Central memory CD4-positive, alpha-beta T cell (primary cell): ENCODE measurements at places on chromosomes 11 and 22.

DNA sequence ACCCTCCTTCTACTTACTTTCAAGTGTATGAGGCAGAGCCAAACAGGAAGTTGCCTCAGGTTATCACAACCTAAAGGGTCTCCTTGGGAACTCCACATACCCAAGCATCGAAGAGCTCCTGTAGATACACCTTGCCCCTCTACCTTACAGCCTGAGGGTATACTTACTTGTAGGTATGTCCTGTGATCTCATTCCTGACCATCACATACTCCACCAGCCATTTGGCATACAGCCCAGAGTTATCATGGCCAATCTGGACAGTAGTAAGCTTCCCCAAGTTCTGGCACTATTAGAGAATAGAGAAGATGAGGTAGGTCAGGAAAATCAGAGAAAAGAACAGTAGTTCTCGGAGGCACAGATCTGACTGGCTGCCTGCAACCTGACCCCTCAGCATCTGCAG, 53.4 kb upstream of the SCUBE2 start:
- no peak for DNase-seq

- no peak for DNase-seq
These were observed 55.0 kb upstream of the VSTM5 start for GRCh38 chr11:93905384-93905783.

DNA sequence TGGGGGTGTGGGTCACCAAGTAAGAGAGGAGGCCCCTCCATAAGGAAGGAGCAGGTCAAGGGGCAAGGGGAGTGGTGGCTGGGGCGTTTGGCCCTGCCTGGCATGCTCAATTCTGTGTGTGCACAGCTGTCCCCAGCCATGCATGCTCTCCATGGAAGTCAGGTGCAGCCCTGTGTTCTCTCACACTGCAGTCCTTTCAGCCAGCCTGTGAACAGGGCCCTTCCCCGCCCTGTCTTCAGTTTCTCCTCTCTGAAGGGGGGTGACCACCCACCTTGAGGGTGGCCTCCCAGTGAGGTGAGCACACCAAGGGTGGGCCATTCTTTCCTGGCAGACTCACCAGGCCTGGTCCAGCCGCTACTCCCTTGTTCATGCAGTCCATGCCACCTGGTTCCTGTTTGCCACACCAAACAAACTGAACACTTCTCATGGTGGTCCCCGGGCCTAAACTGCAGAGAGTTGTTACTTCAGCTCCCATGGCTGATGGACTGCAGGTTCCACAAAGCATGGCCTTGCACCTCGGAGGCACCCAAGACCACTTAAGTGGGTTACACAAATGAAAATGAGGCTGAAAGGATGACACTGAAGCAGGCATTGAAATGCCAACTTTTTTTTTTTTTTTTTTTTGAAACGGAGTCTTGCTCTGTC, 1.7 kb upstream of the CHCHD10 start:
- no peak for DNase-seq

DNA sequence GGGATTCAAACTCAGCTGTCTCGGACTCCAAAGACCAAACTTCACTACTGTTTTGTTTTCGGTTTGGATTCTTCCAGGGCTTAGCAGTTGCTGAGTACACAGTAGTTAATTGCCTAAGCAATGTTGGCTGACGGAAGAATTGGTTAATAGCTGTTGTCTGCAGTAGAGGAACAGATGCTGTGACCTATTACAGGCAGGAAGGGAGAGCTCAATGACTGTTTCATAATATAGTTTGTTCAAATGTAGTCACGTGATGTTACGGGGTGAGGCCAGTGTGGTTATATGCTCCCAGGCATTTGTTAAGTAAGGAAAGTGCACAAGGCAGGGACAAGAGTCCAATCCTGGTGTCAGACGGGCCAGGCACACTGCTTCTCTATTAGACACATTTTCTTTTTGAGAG, 222.6 kb upstream of the CCDC90B start:
- DNase-seq = no peak

- peak; percentile 43 for DNase-seq
These were observed at the start of gene BRD1 for GRCh38 chr22:49827853-49828598. Gene BRD1 (minus strand): TSS chr22:49827873. CDS start chr22:49824317, 3,556 bp downstream.

GRCh38 chr11:128707681-128708080, 13.8 kb downstream of the FLI1 start:
- DNase-seq = no peak

- DNase-seq = no peak
These were observed 35.7 kb upstream of the SUSD2 start for GRCh38 chr22:24145446-24146193.

DNA sequence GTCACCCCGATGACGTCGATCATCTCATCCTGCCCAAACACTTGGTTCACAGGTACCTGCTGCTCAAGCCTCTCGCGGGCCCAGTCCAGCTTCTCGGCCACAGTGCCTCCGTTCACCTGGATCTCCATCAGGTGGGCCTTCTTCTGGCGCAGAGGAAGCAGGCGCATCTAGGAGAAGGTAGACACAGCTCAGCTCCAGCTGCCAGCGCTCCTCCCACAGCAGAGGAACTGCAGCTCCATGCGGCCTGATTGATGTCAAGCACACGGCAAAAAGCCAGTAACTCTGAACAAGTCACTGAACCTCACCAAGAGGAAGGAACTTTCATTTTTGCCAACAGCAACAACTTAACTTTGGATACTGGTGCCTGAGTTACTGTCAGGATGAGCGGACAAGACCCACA, 4.0 kb downstream of the RPL3 start:
- DNase-seq = no peak

DNA sequence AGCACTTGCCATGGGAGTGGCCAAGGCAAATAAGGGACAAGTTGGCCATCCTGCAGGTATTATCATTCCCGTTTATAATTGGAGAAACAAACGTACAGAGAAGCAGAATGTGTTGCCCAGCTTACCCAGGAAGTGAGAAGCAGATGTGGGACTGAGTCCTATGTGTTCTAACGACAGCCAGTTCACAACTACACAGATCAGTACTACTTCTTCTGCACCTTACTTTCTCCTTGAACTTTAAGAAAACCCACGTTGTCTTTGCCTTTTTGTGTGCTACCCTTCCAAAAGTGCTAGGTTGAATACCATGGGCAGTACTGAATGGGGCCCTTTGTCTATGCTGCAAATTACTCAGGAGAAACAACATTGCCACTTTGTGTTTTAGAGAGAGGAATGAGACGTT, 62.8 kb upstream of the BLID start:
- DNase-seq = no peak

GRCh38 chr22:19877626-19878339, 23.1 kb upstream of the GNB1L start:
- DNase-seq = no peak

DNA sequence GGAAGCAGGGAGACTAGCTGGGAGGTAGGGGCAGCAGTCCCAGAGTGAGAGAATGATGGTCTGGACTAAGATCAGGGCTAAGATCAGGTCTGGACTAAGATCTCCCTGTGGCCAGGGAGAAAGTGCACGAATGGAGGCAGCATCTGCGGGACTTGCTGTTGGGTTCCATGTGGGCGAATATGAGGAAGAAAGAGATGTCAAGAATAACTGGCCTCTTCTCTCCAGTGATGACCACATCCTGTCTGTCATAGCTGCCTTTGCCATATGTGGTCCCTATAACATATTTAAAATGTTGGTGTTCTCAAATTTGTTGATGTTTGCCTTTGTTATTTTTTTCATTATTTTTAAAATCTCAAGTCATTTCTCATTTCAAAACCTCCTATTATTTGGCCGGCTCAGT, 27.4 kb upstream of the CXCR5 start:
- DNase-seq = no peak

DNA sequence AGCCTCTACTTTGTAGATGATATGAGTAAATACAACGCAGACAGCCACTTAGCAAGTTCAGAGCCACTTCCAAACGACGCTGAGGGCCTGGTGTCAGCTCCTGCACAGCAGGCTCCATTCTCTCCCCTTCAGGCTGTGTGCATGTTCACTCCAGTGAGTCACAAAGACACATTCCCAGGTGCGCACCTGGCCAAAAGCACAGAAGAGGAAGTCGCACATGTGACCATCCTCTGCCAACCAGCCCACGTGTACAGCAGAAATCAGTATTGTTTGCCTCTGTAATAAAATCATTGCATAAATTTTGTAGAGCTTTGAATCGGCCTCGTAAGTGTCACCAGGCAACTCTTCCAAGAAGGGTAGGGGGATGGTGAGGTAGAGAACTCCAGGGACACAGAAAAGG, 19.5 kb upstream of the TPH1 start:
- DNase-seq = no peak

- no peak for DNase-seq
These were observed 2.2 kb upstream of the MTA2 start for GRCh38 chr11:62603776-62604299.

DNA sequence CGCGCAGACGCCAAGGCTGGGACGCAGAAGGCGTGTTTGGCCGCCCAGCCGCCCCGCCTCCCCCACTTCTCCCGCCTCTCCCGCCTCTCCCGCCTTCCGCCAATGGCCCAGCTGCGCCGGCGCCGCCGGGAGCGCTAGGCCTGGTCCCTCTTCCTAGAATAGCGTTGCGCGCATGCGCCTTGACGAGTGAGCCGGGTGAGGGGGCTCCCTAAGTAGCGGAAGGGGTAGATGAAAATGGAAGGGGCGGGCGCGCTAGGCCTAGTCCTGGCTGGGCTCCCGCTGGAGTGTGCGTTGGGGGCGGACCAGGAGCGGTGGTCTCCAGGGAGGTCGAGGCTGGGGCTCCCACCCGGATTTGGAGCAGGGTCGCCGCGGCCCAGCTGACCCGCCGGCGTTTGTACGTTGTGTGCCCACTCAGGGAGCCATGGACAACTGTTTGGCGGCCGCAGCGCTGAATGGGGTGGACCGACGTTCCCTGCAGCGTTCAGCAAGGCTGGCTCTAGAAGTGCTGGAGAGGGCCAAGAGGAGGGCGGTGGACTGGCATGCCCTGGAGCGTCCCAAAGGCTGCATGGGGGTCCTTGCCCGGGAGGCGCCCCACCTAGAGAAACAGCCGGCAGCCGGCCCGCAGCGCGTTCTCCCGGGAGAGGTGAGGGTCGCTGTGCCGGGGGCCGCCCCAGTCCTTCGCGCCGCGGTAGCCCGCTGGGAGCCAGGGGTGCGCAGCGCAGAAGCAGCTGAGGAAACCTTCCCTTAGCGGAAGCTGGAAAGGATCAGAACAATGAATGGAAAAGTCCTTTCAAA, at the start of gene AKIP1:
Gene AKIP1, plus strand, starts transcription at position 161 of the 795 bp plus-strand sequence. Its CDS starts 261 bp downstream, at position 422.
- peak; percentile 70 for DNase-seq

DNA sequence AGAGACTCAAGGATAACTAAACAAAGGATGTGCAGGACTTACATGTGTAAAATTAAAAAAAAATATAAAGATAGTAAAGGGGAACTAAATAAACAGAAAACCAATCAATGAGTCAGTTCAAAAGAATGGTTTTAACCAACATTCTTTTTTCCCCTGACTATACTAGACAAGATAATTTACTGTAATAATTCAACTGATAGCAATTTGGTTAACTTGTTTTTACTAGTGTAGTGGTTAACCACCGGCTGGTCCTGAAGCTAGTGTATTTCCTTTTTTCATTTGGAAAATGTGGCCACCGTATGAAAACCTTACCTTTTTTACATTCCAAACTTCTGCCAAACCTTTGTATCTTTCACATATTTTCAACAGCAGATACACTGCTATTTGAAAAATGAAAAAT, 123.1 kb downstream of the ARHGAP42 start:
- DNase-seq = no peak

DNA sequence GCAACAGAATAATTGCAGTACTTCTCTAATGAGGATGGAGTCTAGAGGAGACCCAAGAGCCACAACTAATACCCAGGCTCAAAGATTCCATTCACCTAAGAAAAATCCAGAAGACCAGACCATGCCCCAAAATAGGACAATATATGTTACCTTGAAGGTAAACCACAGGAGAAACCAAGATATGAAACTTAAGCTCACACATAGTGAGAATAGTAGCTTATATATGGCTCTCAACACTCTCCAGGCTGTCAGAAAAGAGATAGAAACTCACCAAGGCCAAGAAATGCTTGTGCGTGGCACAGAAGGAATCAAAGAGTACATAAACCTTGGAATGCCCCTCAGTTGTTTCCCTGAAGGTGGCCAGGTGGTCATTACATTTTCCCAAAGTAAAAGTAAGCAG, 9.1 kb downstream of the FAM111A start:
- no peak for DNase-seq

DNA sequence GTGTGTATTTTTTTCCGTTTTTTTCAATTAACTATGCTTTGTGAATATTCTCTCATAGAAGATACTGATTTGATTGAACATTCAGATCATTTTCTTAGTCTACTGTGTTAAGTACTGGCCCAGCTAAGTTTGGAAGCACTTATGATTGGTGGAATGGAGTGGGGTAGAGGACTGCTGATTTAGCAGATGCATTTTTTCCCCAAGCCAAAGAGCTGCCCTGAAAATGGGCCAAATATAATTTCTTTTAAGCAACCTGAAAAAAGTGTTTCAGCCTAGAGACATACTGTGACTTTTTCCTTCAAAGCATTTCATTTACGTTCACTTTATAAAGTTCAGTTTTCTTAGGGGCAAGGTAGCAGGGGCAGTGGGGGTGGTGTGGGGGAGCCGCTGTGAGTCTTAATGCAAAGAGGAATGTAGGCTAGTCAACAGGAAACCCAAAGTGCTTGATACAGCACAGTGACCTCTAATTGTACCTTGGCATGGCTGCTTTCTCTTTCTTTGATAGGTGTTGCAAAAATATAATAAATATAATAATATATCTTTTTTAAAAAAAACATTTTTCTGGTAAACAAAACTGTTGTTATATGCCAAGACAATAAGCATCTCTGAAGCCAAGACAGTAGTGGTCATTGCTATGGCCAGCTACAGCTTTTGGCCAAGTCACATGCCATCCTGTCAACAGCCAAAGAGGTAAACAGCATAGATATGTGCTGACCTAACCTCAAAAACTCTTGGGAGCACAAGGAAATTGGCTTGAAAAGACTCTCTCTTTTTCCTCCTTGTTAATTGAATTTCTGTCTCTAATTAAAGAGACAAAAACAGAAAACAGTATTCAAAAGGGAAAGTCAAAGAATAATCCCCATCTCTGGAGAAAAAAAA, 58.8 kb downstream of the LIF start:
- DNase-seq = no peak

DNA sequence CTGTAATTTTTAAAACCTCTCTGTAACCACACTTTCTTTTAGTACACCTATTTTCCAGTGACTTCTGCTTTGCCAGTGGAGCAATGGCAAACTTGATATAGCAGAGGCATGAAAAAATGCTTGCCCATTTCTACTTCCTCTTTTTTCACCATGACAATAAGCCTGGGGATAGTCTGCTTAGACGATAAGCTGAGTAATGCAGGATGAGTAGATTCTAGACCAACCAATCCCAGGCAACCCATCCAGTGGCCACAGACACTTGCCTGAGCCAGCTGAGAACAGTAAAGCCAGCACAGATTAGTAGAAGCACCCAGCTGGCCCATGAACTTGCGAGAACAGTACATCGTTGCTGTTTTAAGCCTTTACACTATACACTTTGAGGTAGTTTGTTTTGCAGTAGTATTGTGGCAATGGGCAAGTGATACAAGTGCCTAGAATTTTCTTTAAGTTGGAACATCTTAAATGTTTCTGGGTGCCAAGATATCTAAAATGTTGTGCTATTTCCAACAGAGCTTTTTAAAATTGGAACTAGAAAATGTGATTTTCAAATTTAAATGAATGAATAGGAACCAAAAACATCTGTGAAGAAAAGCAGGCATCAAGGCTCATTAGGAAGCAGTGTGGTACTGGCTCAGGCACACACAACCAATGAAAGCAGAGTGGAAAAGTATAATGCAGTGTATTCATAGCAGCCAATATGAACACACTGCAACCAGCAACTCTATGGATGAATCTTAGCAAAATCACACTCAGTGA, 37.7 kb downstream of the DDI1 start:
- DNase-seq = no peak

GRCh38 chr11:14860511-14860910, 31.5 kb downstream of the CYP2R1 start:
- no peak for DNase-seq

GRCh38 chr11:34599406-34599945, 21.4 kb upstream of the EHF start:
- no peak for DNase-seq

GRCh38 chr11:61871158-61871597, 20.2 kb downstream of the FADS3 start:
- DNase-seq = peak; percentile 45
